ENCODE measurements at places on chromosomes 5 and 9. TPM values are rescaled to one million over a fixed set of nuclear protein-coding genes. Genes with fewer than 3 reads are reported as not detected.

Gene KLHL9
- total RNA-seq: 23.5 TPM

GRCh38 chr9:18338042-18338441 is 135.9 kb upstream of the ADAMTSL1 start:
- DNase-seq: no peak

- DNase-seq: no peak
Observed at GRCh38 chr5:43959144-43959543, 356.2 kb downstream of the NNT start.

GRCh38 chr9:97505845-97506244 is 4.4 kb downstream of the TMOD1 start:
- no peak for DNase-seq

DNA sequence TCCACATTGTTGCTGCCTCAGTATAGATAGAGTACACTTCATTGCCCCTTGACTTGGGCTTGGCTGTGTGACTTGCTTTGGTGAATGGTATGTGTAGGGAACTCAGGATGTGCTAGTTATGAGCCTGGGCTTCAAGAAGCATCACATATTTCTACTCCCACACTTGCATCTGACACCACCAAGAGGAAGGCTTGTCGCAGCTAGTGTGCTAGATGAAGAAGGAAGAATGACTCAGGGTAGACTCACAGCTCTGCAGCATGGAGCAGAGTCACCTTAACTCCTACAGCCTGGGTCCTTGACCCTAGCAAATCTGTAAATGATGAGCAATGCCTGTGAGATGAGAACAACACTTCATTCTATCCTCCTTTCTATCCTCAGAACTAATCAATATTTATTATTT is 261.8 kb downstream of the ASTN2 start:
- no peak for DNase-seq

Gene NR6A1
- total RNA-seq: 1.2 TPM

- peak; percentile 17 for DNase-seq
Observed at GRCh38 chr5:74233571-74233970, 407.0 kb downstream of the ENC1 start.

GRCh38 chr5:82349652-82350051 is 71.5 kb upstream of the RPS23 start:
- no peak for DNase-seq

DNA sequence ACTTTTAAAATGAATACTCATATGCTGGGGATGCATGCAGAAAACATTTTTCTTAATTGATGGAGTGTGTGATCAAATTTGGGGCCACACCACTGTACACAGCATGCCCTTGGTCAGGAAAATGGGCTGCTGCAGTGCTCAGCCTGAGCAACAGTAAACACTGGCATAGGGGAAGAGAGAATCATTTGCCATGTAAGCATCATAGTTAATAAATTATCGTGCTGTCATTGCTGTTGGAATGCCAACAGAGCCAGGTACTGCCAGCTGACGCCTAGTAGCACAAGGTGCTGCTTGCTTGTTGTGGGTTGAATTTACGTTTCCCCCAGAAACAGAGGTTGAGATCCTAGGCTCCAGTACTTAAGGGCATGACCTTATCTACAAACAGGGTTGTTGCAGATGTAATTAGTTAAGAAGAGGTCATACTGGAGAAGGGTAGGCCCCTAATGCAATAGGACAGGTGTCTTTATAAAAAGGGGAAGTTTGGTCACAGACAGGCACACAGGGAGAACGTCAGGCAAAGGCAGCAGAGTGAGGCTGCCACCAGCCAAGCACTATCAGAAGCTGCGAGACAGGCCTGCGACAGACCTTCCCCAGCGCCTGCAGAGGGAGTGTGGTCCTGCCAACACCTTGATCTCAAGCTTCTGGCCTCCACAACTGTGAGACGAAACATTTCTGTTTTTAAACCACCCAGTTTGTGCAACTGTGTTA is 25.3 kb downstream of the DAP start:
- DNase-seq: no peak

Gene KCNV2
- total RNA-seq: not detected

- no peak for DNase-seq
Observed at GRCh38 chr5:74903165-74903787, 37.1 kb upstream of the FAM169A start.

- no peak for DNase-seq
Observed at GRCh38 chr9:133273098-133273497, 1.9 kb downstream of the ABO start.

Gene MCC
- total RNA-seq: 23.0 TPM

Gene MAMDC4
- 7.7 TPM for total RNA-seq

DNA sequence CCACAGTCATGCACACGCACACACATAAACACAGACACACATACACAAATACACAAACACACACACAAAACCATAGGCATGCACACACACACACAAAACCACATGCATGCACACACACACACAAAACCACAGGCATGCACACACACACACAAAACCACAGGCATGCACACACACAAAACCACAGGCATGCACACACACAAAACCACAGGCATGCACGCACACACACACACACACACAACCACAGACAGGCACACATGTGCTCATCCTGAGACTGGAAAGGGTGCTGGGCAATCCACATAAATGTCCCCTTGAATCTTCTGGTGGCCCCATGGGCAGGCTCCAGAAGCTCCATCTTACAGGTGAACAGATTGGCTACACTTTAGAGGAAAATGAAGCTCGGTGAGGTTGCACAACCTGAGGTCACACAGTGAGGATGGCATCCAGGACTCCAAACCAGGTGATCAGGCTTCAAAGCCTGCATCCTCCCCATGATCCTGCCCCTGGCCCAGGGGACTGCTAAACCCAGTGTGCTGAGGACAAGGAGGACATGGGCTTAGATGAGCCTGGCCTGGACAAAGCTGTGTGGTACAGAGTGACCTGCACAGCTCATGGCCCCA is 144.8 kb downstream of the GADD45G start:
- DNase-seq: no peak

Gene CDKN2B-AS1
- 2.4 TPM for total RNA-seq

DNA sequence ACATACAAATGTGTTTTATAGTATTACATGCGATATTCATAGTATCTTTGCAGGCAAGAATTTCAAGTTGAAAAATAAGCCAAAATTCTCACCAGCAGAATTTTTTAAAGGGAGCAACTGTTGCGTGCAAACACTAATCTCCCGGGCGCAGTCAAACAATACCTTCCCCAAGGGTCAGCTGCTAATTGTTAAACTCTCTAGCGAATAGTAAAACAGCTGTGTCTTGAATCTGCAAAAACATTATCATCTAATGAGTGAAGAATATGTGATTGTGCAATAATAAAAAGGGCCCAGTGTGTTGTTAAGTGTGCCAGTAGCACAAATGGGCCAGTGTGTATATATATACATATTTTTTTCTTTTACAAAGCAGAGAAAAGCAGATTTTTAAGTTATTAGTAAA is 131.4 kb downstream of the CCDC192 start:
- DNase-seq: no peak

DNA sequence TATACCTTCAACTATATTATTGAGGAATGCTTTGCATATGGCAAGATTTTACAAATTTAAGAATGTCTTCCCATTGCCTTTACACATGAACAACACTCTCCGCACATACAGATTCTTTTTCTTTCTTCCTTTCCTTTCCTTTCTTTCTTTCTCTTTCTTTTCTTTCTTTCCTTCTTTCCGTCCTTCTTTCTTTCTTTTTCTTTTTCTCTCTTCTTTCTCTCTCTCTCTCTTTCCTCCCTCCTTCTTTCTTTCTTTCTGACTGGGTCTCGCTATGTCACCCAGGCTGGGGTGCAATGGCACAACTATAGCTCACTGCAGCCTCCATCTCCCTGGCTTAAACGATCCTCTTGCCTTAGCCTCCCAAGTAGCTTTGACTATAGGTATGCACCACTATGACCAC is 13.8 kb downstream of the WDR31 start:
- no peak for DNase-seq

Gene SEMA5A
- 0.04 TPM for total RNA-seq

- DNase-seq: no peak
Observed at GRCh38 chr9:88221105-88221504, 82.8 kb upstream of the SPATA31C2 start.

- no peak for DNase-seq
Observed at GRCh38 chr9:130051855-130052254, 1.9 kb upstream of the GPR107 start.

Gene PHPT1
- total RNA-seq: 165 TPM

Gene GFI1B
- not detected for total RNA-seq

GRCh38 chr5:37685816-37686215 is 154.0 kb downstream of the GDNF start:
- DNase-seq: no peak

Gene RAPGEF6
- 17.5 TPM for total RNA-seq

DNA sequence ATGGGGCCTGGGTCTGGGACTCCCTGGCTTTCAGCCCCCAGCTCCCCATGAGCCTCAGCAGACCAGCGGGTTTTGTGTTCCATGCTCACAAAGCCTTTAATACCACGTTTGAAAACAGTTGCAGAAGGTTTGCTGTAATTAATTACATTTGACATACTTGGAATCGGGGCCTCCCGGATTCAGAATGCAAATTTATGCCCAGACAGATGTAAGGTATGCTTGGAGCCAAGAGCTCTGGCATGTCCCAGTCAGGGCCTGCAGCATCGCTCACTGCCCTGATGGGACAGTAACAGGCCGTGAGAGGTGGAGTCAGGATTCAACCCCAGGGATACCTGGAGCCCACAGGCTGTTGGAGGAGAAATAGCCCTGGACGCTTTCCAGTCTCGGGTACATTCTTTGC is 12.2 kb downstream of the ZNF618 start:
- DNase-seq: no peak

Gene IRX1
- total RNA-seq: not detected

Gene TMEM215
- total RNA-seq: not detected

DNA sequence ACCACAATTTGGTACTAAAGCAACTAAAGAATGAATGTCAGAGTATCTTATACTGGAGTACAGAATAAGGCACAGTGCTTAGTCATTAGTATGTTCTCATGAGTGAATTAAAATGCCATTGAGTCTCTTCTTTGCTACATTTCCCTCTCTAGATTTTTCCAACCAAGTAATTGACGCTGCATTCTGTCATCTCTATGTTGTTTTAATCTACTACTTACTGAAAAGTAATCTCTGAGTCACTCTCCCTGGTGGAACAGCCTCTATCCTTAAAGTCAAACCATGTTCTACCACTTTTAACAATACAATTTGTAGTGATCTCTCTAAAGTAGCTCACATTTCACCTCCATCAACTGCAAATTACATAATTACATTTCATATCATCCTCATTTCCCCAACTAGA is 495.1 kb downstream of the CDH18 start:
- no peak for DNase-seq

Gene SLC6A18
- total RNA-seq: not detected

GRCh38 chr9:125679597-125680189 is 27.3 kb downstream of the MAPKAP1 start:
- DNase-seq: no peak

- no peak for DNase-seq
Observed at GRCh38 chr5:63247651-63248050, 669.0 kb downstream of the LRRC70 start.

- DNase-seq: no peak
Observed at GRCh38 chr5:119120893-119121292, 50.0 kb downstream of the DMXL1 start.

Gene IL3
- total RNA-seq: not detected

Gene FRMPD1
- not detected for total RNA-seq

Gene PCDHGA9
- 3.9 TPM for total RNA-seq

- DNase-seq: no peak
Observed at GRCh38 chr5:74255692-74256392, 384.7 kb downstream of the ENC1 start.

GRCh38 chr5:164498438-164498837 is 993.0 kb downstream of the MAT2B start:
- DNase-seq: no peak

DNA sequence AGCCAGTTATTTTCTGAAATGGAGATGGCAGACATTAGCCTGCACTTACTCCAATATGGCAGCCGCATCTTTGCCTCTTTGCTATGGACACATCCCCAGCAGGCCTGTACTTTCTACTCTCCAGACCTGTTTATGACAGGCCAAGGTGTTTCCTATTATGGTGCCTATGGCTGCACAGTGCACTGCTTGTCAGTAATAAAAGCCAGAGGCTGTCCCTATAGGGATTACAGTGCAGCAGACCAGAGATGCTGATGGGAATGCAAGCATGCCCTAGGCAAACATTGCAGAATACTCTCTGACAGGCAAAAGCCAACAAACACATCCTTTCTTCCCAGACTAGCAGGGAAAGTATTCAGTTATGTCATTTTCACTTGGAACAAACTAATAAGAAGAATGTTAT is 442.9 kb downstream of the RAB3C start:
- no peak for DNase-seq
